ENCODE measurements at places on chromosomes 3 and 15.

DNA sequence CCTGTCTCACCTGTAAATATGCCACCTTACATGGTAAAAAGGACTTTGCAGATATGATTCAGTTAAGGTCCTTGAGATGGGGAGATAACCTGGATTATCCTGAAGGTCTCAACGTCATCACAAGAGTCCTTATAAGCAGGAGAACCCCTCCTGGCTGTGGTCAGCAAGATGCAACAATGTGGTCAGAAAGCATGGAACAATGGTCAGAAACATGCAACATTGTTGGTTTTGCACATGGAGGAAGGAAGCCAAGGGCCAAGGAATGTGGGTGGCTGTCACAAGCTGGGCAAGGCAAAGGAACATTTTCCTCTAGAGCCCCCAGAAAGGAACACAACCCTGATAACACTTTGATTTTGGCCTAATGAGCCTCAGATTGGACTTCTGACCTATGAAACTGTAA, 9.4 kb upstream of the SUMF1 start:
- DNase-seq, result no peak

DNA sequence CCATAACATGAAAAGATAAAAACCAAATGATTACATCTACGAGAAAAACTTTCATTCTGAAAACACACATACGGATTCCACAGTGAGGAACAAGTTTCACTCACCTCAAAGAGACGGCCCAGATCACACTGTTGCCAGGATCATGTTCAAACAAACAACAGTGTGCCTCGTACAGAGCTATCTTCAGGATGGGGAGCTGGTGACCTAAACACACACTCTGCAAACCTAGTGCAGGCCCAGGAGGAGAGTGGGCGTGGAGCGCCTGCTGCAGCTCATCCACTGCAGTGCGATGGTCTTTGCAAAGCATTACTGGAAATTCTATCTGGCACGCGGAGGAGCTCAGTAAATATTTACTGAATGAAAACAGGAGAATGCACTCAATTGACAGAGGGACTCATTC, 38.5 kb downstream of the TAMM41 start:
- no peak for DNase-seq

GRCh38 chr3:26962492-26963360, 340.2 kb downstream of the LRRC3B start:
- no peak for DNase-seq

DNA sequence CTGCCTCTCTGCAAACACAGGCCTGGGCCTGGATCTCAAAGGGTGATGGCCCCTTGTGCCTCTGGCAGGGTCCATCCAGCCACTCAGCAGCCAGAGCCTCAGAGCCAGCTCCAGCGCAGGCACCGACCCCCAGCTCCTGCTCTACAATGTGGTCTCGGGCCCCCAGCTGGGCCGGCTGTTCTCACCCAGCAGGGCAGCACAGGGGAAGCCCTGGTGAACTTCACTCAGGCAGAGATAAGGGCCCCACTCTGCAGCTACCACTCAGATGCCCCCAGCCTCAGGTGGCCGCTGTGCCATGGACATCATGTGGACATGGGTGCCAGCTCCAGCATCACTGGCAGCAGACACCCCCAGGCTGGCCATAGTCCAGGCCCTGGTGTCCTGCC, 173.1 kb downstream of the TBC1D2B start:
- DNase-seq, result no peak

DNA sequence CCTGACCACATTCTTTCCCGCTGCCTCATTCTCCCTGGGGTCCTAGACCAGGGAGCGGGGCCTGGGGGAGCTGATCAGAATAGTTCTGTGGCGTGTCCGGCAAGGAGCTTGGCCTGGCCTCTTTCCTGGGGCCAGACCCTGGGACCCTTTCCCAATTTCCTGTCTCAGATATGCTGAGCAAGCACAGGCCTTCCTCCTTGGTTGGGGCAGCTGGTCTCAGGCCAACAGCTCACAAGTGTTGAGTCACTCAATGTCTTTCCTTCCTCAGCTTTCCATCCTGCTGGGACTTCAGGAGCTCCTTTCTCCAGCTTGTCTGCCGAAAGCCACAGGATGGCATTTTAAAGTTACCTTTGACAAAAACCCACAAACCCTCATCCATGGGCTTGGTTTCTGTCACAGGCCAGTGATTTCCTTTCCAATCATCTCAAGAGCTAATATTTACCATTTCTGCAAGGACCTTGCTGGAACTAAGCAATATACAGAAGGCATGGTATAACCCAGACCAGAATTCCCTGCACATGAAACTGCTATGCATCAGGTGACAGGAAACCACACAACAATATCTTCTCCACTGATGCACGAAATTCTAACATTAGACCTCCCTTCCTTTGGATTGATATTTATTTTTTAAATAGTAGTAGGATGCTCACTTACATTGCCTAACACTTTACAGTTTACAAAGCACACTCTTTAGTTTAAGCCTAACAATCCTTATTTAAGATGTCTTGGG, 19.5 kb upstream of the TIMP4 start:
- DNase-seq, result no peak

- DNase-seq, result no peak
Measured at GRCh38 chr15:48253172-48253571, 47.1 kb downstream of the SLC12A1 start.

- DNase-seq, result no peak
Measured at GRCh38 chr3:72549761-72550581, 298.3 kb downstream of the SHQ1 start.

- no peak for DNase-seq
Measured at GRCh38 chr3:16551342-16551976, 38.0 kb upstream of the RFTN1 start.

DNA sequence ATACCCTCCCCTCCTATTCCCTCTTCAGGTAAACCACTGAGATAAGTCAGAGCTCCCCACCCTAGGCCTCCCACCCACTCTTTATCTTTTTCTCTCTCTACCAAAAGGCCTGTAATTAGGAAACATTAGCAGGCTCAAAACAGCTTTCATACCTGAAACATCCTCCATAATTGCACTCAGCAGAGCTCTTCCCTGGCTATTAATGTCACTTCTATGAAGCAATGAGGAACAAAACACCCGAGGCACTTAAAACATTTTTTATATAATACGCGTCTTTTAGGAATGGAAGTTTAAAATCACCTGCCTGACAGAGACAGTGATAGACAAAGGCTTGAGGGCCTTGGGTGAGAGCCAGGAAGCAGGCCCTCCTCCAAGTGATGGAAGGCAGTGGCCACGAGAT, 138.9 kb downstream of the EPHB1 start:
- no peak for DNase-seq

DNA sequence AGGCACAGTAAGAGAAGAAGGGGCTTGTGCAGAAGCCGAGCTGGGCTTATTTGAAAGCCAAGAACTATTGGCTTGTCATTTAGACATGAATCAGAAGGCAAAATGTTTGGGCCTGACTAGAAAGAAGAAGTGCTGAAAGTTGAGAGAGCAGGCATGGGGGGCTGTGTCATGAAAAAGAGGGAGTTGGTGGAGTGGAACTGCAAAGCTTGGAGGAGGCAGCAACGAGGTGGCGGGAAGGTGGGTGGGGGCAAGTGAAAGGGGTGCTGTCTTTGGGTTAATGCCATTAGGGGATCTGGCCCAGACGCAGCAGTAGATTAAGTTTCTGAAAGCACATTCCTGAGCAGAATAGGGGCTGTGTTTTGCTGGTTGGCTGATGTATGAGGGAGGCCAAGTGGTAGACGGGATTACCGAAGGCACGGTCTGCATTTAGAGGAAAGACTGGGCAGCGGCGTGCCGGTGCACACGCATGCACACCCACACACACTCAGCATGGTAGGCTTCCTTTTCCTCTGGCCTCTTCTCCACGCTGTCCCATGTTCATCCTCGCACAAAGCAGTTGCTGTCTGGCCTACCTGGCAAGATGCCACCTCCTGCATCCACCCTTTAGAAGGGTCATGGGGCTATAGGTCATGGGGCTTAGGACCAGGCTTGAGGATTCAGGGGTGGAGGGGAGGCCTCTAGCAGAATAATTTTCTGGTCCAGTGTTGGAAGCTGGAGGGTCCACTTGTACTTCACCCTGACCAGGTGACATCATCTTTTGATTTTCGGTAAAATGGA, 43.0 kb downstream of the BOC start:
- no peak for DNase-seq

DNA sequence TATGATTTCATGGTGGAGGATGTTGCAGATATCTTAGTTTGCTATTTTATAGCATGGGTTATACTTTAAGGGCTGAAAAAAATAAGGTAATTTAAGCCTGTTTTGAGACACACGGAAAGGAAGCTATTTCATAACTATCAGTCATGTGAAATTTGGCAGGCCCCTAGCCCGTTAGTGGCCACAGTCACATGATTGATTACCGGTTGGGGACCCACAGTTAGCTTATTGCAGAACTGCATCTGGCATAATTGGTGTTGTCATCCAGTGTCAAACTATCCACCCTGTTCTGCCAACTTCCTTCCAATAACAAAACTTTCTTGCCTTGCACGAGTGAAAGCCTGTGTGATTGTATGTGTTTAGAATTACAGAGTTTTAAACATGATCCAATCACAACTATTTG, 35.2 kb downstream of the FNDC3B start:
- no peak for DNase-seq

DNA sequence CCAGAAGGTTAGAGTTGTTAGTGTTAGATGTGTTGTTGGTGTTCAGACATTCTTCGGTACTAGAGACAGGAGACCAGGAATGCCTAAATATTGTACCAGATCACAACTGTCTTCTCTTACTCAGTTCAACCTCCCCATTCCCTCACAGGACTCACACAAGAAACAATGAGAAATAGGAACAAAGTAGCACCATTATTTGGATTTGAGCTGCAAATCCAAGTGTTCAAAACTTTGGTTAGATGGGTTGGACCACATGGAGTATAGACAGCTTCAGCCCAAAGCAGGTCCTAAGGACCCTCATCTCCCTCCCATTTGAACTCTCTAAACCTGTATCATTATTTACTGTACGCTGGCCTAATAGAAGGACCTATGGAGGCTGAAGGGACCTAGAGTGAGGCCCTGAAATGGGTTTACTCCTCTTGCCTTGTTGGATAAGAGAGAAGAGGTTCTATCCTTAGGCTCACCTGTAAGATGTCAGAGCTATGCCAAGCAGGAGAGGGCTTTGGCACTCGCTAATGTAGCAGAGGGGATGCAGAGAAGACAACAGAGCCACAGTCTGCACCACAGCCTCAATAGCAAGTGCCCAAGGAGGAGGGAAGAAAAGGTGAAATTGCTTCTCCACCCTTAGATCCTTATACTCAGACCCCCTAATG, 70.9 kb downstream of the FNDC3B start:
- DNase-seq, result no peak

DNA sequence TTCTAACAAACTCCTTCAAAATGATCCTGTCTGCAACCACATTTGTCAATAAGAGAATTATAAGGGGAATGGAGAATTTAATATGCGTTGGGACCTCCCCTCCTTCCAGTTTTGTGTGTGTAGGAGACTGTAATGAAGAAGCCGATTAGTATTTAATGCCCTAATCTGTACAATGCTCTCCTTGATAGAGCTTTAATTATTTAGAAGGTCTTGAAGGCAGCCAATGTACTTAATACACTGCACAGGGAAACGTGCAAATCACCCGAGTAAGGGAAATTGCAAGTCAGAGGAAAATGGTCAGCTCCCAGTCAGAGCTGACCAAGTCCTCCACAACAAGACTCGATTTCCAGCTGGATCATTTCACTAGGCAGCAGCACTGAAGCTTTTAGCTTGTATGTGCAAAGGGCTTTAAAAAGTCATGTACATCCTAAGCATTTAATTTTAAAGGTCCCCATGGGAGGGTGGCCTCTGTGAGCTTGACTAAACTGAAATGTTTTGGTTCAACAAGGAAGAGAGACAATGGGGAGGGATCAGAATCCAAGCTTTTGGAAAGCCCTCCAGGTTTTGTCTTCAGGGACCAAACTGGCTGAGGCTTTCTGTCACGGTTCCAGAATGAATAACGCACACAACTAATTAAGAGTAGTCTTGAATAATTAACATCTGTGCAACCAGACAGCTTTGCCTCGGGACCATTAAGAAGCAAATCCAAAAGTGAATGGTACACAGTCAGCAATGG, 159.8 kb upstream of the MITF start:
- no peak for DNase-seq

- no peak for DNase-seq
Measured at GRCh38 chr3:45343947-45344346, 44.4 kb upstream of the LARS2 start.

DNA sequence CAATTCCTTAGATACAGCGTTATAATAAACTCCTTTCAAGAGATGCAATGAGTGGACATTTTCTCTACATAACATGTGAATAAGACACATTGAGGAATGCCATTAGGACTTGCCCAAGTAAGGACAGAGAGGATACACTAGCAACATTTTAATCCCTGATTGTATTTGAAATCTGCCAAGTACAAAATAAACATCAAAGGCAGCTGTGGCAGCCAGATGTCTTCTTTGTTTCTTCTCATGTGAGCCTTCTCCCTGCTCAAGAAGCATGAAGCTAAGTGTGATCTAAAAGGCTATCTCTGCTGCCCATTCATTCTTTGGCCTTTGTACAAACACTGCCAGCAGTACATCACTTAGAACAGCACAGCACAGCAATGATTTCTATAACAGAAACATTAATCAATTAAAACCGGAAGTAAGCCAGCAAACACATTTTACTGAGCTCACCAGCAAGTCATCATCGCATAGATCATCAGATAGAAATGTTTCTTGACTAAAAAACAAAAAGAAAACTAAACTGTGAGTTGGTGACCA, 364.0 kb downstream of the CNTN6 start:
- no peak for DNase-seq

DNA sequence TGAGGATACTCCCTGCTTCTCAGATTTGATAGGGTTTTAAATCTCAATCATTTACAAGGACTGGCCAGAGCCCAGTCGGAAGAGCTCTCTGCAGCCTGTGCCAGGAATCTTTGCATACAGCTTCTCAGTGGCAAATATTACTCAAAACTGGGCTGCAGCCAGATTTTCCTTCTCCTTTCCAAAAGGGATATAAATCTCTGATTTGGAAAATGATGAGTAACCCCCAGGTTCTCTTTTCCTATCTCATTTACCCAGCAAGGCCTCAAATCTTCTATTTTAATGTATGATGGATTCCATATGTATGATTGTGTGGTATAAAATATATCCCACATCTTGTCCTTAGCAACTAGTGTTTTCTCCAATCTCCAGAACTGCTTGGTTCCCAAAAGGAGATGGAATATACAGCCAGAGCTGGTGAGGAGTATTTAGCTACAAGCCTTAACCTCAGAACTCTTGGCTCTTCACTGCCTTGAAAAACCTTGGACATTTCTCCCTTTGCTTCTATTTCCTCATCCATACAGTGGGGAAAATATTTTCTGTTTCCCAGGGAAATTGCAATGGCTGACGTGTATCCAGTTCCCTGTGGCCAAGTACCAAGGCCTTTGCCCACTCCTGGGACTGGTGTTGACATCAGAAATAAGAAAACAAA, 114.4 kb downstream of the ATG7 start:
- no peak for DNase-seq

DNA sequence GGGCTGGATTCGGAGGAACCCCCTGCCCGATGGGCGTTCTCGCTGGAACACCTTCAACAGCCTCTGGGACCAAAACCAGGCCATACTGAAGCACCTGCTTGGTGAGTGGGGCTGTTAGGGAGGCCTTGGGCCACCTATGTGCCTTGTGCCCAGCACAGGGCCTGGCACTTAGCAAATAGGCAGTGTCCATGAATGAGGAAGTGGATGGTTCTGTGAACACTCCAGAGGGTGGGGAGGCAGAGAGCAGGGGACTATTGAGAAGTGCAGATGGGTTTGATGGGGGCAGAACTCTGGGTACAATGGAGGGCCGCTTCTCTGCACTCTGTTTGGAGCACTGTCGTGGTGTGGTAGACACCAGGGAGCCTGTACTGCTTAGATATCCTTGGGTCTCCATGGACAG, 1.5 kb downstream of the ECE2 start:
- no peak for DNase-seq

GRCh38 chr15:64197425-64197824, 34.6 kb upstream of the PPIB start:
- DNase-seq, result no peak

All from stimulated activated CD8-positive, alpha-beta memory T cell treated with anti-CD3 and anti-CD28 coated beads, Interleukin-7, amount 100 ng/mL, for 48 hours (primary cell).